K562 (cell line): ENCODE measurements at places on chromosomes 6 and 20. TPM values are rescaled to one million over a fixed set of nuclear protein-coding genes. Genes with fewer than 3 reads are reported as not detected.

GRCh38 chr6:34867484-34867883, 20.4 kb downstream of the TAF11 start:
- peaks cover 71% of the 10 kb centered on the region for H3K36me3 ChIP-seq
- DNase-seq, result no peak
- H3K4me1 ChIP-seq, result peaks cover 4% of the 10 kb centered on the region
- H3K4me3 ChIP-seq, result no peak overlapping the region
- no peaks in the 10 kb centered on the region for H3K27me3 ChIP-seq
- H3K27ac ChIP-seq, result no peak overlapping the region

The SEMG1 gene
- total RNA-seq, result not detected in 2 replicates

GRCh38 chr6:77774457-77774856, 121.6 kb downstream of the MEI4 start:
- no peaks in the 10 kb centered on the region for H3K4me1 ChIP-seq
- no peak overlapping the region for H3K4me3 ChIP-seq
- H3K27ac ChIP-seq, result no peak overlapping the region
- DNase-seq, result no peak
- H3K36me3 ChIP-seq, result no peaks in the 10 kb centered on the region
- H3K27me3 ChIP-seq, result no peaks in the 10 kb centered on the region

The CASS4 gene
- total RNA-seq, result 27.8 and 36.8 TPM in 2 replicates

The ETV7 gene
- total RNA-seq, result 0.16 and 0.22 TPM in 2 replicates

- peaks cover 15% of the 10 kb centered on the region for H3K27me3 ChIP-seq
- H3K27ac ChIP-seq, result no peak overlapping the region
- DNase-seq, result no peak
- H3K4me1 ChIP-seq, result 0 out of 3 replicates have a peak, but pooled peaks cover 3% of the 10 kb centered on the region
- no peaks in the 10 kb centered on the region for H3K36me3 ChIP-seq
- H3K4me3 ChIP-seq, result no peak overlapping the region
These were observed 27.0 kb downstream of the MAP7 start for GRCh38 chr6:136523196-136523595.

DNA sequence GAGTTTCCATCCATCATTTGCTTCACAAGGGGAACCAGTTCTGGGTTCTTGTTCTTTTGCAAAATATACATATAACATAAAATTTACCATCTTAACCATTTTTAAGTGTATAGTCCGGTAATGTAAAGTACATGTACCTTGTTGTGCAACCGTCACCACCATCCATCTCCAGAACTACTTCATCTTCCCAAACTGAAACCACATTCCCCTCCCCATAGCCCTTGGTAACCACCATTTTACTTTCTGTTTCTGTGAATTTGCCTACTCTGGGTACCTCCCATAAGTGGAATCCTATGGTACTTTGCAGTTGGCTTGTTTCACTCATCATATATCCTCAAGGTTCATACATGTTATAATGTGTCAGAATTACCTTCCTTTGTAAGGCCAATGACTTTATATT, 70.3 kb upstream of the DSP start:
- no peak overlapping the region for H3K27ac ChIP-seq
- peaks cover 10% of the 10 kb centered on the region; the same call in 2 of the 3 replicates for H3K27me3 ChIP-seq
- H3K36me3 ChIP-seq, result no peaks in the 10 kb centered on the region
- H3K4me1 ChIP-seq, result peaks cover 13% of the 10 kb centered on the region
- H3K4me3 ChIP-seq, result no peak overlapping the region
- DNase-seq, result no peak

The CFB gene
- total RNA-seq, result 0.91 and 1.1 TPM in 2 replicates

The MUC21 gene
- total RNA-seq, result not detected in 2 replicates

GRCh38 chr6:39806278-39806677, 14.1 kb downstream of the DAAM2 start:
- H3K27ac ChIP-seq, result no peak overlapping the region
- peaks cover 6% of the 10 kb centered on the region; the same call in 1 of the 3 replicates for H3K27me3 ChIP-seq
- no peak overlapping the region for H3K4me3 ChIP-seq
- H3K4me1 ChIP-seq, result no peaks in the 10 kb centered on the region

GRCh38 chr20:21781446-21782075, 76.1 kb downstream of the PAX1 start:
- H3K27me3 ChIP-seq, result no peaks in the 10 kb centered on the region
- H3K4me1 ChIP-seq, result no peaks in the 10 kb centered on the region
- H3K4me3 ChIP-seq, result no peak overlapping the region
- no peaks in the 10 kb centered on the region for H3K36me3 ChIP-seq
- DNase-seq, result no peak

The BNIP5 gene
- not detected in 2 replicates for total RNA-seq

- peaks cover 70% of the 10 kb centered on the region for H3K36me3 ChIP-seq
- no peak overlapping the region for H3K27ac ChIP-seq
- H3K4me1 ChIP-seq, result peaks cover 10% of the 10 kb centered on the region
- DNase-seq, result no peak
- H3K27me3 ChIP-seq, result no peaks in the 10 kb centered on the region
These were observed 44.9 kb upstream of the TLDC2 start for GRCh38 chr20:36830791-36831691.

GRCh38 chr6:151196555-151196954, 43.2 kb upstream of the AKAP12 start:
- no peaks in the 10 kb centered on the region for H3K36me3 ChIP-seq
- DNase-seq, result no peak
- H3K4me3 ChIP-seq, result no peak overlapping the region
- no peaks in the 10 kb centered on the region for H3K4me1 ChIP-seq
- H3K27ac ChIP-seq, result no peak overlapping the region

The SOBP gene
- 0.16 TPM in 1 of 2 replicates, not detected in the other for total RNA-seq

- no peaks in the 10 kb centered on the region for H3K27me3 ChIP-seq
- DNase-seq, result no peak
- no peak overlapping the region for H3K27ac ChIP-seq
These were observed 248.5 kb downstream of the BTBD3 start for GRCh38 chr20:12166053-12166717.

The IBTK gene
- 22.2 and 22.9 TPM in 2 replicates for total RNA-seq

DNA sequence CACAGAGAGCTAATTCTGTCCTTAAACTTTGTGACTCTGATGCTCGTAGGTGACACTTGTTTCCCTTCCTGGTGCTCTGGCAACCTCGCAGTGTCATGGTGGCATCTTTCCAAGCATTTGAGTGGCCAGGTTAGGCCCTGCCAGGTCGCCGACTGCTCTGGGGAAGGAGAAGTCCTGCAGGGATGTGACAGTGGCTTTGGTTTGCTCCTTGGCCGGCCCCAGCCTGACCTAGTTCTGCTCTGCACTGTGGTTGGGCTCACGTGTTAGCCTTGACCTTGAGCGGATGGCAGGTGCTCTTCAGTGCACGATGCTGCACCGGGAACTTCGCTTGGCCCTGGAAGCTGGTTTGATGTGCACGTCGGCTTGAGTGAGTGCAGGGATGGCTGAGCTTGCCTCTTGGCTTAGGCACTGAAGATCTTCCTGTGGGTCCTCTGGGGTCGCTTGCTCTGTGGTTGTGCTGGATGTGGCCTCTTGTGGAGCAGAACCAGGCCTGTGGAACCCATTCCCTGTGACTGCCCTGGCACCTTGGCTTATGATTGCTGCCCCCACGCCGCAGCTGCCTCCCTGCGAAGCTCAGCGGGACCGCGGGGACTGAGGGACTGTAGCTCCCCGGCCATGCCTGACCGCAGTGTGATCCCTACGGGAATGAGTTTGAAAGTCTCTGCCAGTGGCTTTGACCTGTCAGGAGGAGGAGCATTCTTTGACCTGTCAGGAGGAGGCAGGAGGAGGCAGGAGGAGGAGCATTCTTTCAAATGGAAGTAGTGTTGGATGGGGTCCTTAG, 8.7 kb downstream of the OSBPL2 start:
- DNase-seq, result no peak
- H3K4me3 ChIP-seq, result no peak overlapping the region
- H3K27ac ChIP-seq, result no peak overlapping the region
- no peaks in the 10 kb centered on the region for H3K27me3 ChIP-seq

GRCh38 chr20:4153661-4154238, 138.4 kb upstream of the RNF24 start:
- DNase-seq, result no peak
- no peak overlapping the region for H3K4me3 ChIP-seq
- no peak overlapping the region for H3K27ac ChIP-seq
- peaks cover 19% of the 10 kb centered on the region for H3K4me1 ChIP-seq
- H3K36me3 ChIP-seq, result no peaks in the 10 kb centered on the region
- no peaks in the 10 kb centered on the region for H3K27me3 ChIP-seq

DNA sequence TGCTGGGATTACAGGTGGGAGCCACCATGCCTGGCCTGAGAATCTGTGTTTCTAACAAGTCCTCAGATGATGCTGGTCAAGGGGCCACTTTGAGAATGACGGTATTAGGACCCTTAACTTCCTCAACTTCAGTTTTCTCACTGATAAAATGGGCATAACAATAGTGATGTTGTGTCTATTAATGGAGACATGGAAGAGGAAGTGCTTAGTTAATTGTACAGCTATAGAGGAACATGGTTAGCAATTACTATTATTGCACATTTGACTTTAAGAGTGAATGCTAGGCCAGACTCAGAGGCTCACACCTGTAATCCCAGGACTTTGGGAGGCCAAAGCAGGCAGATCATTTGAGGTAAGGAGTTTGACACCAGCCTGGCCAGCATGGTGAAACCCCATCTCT, 12.7 kb downstream of the DPPA5 start:
- H3K4me3 ChIP-seq, result no peak overlapping the region
- no peak for DNase-seq
- no peak overlapping the region for H3K27ac ChIP-seq
- no peaks in the 10 kb centered on the region for H3K4me1 ChIP-seq

- no peak overlapping the region for H3K4me3 ChIP-seq
- no peak overlapping the region for H3K27ac ChIP-seq
- no peaks in the 10 kb centered on the region for H3K4me1 ChIP-seq
- H3K27me3 ChIP-seq, result no peaks in the 10 kb centered on the region
These were observed 98.0 kb downstream of the SNAP25 start for GRCh38 chr20:10316582-10316981.

The PLA2G7 gene
- not detected in 2 replicates for total RNA-seq

The C6orf47 gene
- 28.0 and 33.2 TPM in 2 replicates for total RNA-seq

DNA sequence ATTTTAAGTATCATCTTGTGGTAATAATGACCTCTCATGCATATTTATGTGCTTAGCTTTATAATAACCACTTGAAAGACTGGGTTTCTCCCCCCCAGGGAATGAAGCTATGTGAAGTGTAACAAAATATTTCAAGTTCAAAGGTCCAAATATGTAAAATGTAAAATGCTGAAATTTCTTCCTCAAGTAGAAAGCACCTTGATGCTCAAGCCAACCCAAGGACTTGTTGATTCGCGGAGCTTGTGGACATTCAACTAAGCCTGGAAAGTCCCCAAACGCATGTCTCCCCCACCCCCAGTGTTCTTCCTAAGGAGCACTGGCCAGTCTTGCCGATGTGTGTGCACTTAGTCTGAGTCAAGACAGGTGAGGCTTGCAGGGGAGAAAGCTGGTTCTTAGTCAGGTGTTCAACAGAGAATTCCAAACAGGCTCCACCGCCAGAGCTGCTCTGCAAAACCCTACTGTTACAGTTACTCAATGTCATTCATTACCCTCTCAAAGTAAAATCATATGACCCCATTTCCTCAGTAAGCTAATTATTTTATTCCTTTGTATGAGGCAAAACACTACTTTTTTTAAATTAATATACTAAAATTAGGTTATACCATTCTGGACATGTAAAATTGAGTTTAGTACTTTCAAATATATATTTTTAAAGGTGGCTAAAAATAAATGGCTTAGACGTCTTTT, 46.9 kb upstream of the QKI start:
- no peak for DNase-seq
- H3K4me1 ChIP-seq, result no peaks in the 10 kb centered on the region
- H3K36me3 ChIP-seq, result no peaks in the 10 kb centered on the region
- no peak overlapping the region for H3K27ac ChIP-seq
- peaks cover 53% of the 10 kb centered on the region for H3K27me3 ChIP-seq

The AURKA gene
- total RNA-seq, result 97.4 and 101 TPM in 2 replicates

DNA sequence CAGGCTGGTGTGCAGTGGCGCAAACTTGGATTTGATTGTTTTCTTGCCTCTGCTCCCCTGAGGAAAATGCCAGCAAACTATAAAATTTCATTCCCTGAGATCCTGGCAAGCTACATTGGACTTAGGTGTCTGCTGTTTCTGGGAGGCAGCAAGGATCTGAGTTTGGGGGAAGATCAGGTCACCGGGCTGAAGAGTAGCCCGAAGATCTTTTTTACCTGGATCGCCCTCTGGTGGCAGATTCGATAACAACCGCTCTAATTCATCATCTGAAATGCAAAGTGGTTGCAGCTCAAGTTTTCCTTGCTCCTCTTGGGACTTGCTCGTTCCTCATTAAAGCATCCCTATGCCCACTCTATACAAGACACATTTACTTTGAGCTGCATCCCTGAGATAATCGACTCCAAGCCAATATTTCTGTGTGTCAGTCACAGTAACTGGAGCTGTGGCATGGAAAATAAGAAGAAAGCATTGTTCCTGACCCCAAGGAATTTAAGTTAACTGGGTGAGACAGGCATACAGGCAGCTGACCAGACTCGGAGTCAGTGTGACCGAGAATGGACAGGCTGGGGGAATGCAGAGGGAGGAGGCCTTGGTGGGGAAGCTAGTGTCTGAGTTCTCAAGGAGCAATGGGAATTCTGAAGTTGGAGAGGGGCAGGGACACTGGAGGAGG, 131.8 kb upstream of the PROKR2 start:
- no peak overlapping the region for H3K27ac ChIP-seq
- no peaks in the 10 kb centered on the region for H3K4me1 ChIP-seq
- peak; percentile 46 for DNase-seq

The GCM1 gene
- not detected in 2 replicates for total RNA-seq

- H3K4me1 ChIP-seq, result no peaks in the 10 kb centered on the region
- no peaks in the 10 kb centered on the region for H3K27me3 ChIP-seq
- no peaks in the 10 kb centered on the region for H3K36me3 ChIP-seq
- H3K4me3 ChIP-seq, result no peak overlapping the region
- H3K27ac ChIP-seq, result no peak overlapping the region
These were observed 525.2 kb downstream of the PKHD1 start for GRCh38 chr6:51562198-51562597.

DNA sequence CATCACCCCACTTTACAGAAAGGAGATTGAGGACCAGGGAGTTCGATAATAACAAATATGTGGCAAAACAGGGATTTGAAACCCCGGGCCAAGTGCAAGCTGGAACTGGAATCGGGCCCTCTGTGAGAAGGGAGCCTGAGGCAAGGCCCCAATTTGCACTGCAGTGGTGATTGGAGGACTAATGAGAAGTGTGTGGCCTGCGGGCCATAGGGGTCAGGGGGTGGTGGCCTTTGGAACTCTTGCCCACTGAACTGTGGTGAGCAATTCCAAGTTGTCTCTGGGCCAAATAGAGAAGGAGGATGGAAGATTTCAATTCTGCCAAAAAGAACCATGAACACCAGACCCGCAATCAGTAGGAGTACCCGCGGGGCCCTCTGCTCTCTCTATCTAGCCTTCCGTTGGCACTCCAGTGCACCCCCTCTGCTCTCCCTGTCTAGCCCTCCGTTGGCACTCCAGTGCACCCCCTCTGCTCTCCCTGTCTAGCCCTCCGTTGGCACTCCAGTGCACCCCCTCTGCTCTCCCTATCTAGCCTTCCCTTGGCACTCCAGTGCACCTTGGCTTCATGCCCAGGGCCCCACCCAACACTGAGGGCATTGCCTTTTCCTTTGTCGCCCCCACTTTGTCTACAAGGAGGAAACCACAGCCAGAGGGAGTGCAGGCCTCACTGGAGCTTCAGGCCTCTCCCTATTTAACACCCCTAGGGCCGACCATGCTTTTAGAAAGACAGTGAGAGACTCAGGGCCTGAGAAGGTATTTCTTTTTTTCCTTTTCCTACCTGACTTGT, 6.0 kb upstream of the PTPRA start:
- H3K4me3 ChIP-seq, result no peak overlapping the region
- H3K36me3 ChIP-seq, result 0 out of 3 replicates have a peak, but pooled peaks cover 2% of the 10 kb centered on the region

GRCh38 chr6:167679122-167679736, 147.5 kb upstream of the AFDN start:
- H3K27me3 ChIP-seq, result peaks cover 89% of the 10 kb centered on the region
- no peaks in the 10 kb centered on the region for H3K36me3 ChIP-seq
- H3K4me1 ChIP-seq, result peaks cover 5% of the 10 kb centered on the region; the same call in 1 of the 2 replicates
- H3K27ac ChIP-seq, result no peak overlapping the region
- no peak overlapping the region for H3K4me3 ChIP-seq

- no peak overlapping the region for H3K27ac ChIP-seq
- peaks cover 54% of the 10 kb centered on the region for H3K27me3 ChIP-seq
These were observed 62.7 kb upstream of the GLP1R start for GRCh38 chr6:38985839-38986238.
